Germinal center (tissue), 1 donor: ENCODE measurements at places on chromosomes 13 and 19.

DNA sequence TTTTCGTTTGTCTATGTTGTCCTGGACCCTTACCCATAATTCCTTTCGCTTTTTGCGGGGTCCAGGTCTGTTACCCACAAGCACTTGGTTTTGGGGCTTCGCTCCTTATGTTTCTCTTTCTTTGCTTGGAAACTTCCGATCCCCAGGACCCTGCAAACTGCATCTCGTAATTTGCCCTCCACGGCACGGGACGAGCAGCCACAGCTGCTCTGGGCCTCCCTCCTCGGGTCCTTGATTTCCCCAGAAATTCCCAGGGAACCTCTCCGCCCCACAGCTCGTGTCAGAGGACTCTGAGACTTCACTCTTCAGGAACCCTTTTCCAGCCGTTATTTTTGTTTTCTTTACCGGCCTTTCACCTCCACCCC lies 599 bp downstream of the SNRNP70 start:
- DNase-seq = no peak

DNA sequence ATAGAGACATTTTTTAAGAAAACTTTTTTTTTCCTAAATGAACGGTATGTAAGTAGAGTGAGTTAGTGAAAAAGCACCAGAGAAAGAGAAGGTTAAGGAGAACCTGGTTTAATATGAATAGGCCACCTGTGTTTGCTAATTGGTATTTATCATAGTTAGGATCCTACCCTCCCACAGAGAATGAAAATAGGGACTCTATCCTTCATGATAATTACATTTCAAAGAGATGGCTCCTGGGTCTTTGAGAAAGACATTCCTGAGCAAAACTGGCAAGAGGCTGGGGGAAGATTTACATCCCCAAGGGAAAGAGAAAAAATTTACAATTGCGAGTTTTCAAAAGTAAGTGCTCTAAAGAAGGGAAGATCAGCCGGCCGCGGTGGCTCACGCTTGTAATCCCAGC lies 1284.5 kb downstream of the SLITRK1 start:
- no peak for DNase-seq

DNA sequence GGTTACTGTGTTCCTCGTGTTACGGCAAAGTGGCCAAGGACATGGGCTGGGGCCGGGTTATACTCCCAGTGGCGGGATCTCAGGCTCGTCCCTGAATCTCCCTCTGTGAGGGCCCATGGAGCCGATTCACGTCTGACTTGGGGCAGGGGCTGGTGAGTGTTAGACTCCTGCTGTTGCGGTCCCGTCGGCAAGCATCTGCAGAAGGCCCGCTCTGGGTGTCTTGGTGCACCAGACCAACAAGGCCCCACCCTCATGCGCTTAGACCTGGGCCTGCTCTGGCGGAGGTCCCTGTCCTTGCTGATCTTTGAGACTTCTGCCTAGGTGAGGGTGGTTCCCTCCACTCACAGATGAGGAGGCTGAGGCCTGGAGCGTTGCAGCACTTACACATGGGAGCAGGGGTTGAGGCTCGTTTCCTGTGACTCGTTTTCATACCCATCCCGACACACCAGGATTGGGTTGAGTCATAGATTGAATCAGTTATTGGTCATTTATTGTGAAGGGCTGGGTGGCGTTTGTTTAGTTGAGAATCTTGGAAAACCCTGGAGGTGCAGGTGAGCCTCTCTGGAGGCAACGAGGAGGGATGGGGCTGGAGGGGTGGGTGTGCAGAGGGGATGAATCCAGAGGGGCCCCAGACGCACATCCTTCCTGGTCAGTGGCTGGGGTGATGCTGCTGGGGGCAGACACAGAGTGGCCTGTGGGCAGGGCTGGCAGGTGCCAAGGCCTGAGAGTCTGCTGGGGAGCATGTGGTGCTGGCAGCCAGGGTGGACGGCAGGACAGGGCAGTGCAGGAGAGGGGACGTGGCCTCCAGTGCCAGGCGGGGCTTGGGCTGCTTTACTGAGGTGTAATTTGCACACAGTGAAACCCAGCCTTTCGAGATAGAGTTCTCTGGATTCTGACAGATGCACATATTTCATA lies 4.6 kb downstream of the EPN1 start:
- no peak for DNase-seq

- DNase-seq = no peak
Observed at GRCh38 chr13:35914662-35915061, 216.5 kb downstream of the DCLK1 start.

GRCh38 chr19:51566489-51567100 lies 4.5 kb upstream of the ZNF175 start:
- DNase-seq = no peak

DNA sequence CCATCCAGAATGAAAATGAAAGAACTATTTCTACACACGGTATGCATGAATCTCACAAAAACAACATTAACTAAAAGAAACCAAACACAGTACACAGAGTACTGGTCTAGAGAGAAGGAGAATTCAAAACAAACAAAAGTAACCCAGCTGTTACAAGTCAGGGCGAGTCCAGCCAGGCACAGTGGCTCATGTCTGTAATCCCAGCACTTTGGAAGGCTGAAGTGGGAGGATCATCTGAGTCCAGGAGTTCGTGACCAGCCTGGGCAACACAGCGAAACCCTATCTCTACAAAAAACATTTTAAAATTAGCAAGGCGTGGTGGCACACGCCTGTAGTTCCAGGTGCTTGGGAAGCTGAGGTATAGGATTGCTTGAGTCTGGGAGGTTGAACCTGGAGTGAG lies 1.7 kb upstream of the PSMC4 start:
- DNase-seq = no peak

DNA sequence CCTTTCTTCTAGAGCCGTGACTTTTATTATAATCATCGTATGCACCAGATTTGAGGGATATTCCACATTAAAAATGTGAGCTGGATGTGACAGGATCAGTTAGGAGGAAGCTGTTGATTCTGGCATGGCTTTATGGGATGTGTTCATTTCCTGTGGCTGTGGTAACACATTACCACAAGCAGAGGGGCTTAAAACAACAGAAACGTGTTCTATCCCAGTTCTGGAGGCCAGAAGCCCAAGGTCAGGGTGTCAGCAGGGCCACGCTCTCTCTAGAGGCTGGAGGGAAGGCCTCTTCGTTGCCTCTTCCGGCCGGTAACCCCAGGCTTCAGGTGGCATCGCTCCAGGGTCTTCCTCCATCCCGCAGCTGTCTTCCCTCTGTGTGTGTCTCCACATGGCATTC lies 14.5 kb downstream of the MED25 start:
- no peak for DNase-seq

DNA sequence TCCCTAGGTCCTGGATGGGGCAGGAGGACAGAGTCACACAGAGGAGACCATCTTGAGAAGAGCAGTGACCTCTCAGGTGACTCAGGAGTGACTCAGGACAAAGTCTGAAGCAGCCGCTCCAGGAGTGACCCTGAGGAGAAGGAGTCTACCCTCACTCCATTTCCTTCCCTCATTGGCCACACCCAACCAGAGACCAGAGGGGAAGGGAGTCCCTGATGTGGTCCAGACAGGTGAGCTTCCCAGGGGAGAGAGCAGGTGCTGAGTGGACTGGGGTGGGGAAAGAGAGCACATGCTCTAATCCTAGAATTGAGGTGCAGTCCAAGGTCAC lies 75.5 kb upstream of the MEDAG start:
- no peak for DNase-seq

DNA sequence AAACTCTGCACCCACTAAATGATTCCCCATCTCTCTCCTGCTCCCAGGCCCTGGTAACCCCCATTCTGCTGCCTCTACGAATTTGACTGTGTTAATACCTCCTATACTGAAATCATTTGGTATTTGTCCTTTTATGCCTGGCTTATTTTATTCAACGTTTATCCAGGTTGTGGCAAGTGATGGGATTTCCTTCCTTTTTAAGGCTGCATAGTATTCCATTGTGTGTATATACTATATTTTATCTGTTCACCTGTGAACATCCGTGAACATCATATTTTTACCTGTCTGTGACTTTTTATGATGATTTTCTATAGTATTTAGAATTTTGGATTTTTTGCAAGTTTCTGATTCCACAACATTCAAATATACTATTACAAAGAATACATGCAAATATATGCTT lies 13.9 kb upstream of the CEBPG start:
- DNase-seq = no peak

- peak; percentile 89 for DNase-seq
Observed at GRCh38 chr19:18167975-18168645, 5.5 kb upstream of the IFI30 start.

GRCh38 chr19:45645068-45645630 lies 6.0 kb upstream of the EML2 start:
- no peak for DNase-seq

DNA sequence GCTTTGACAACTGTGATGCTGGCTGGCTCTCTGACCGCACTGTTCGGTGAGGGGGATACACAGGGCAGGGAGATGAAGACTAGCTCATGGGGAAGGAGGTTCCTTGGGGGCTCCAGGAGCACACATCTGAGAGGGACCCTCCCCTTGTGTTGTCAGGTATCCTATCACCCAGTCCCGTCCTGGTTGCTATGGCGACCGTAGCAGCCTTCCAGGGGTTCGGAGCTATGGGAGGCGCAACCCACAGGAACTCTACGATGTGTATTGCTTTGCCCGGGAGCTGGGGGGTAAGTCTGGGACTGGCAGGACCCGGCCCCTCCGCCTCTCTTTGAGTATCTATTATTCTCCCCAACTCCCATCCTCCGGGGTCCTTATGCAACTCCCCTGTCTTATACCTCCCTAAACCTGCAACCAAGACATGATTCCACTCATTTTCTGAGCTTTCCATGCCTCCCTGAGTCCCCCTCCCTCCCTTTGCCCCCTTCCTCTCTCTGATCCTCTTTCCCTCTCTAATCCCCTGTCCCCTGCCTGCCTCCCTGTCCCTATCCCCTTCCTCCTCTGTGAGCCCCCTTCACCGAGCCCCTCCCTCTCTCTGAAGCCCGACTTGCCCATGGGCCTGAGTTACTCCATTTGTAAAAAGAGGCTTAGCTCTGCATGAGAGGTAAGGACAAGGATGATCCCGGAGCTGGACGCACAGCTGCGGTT lies 12.5 kb downstream of the NCAN start:
- no peak for DNase-seq

DNA sequence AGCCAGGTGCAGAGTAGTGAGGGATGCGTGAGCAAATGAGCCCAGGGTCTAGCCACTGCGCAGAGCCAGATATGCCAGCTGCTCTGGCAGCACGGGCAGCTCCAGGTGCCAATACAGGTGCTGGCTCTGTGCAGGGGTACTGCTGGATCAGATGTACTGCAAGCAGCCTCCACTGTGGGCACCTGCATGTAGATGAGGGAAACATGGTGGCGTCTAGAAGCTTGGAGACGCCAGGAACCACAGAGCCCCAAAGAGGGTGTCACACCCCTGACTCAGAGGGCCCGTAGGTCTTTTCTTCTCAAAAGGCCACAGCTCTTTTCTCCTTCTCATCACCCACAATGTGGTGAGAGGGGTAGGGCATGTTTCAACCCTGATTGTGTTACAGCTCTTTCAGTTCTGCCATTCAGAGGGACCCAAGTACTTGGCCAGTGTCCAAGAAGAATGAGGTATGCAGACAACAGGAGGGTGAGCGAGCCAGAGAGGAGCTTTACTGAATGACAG lies 244.4 kb upstream of the SLITRK1 start:
- no peak for DNase-seq

- no peak for DNase-seq
Observed at GRCh38 chr13:25001476-25002206, 94.3 kb upstream of the PABPC3 start.

- DNase-seq = no peak
Observed at GRCh38 chr19:38333245-38333644, 2.4 kb upstream of the CATSPERG start.

GRCh38 chr19:43735957-43736356 lies 18.8 kb downstream of the SMG9 start:
- no peak for DNase-seq
